ENCODE measurements at places on chromosomes 4 and X.

GRCh38 chr4:48237996-48238645 is 31.5 kb downstream of the TEC start:
- no peak for DNase-seq

GRCh38 chrX:131045726-131046125 is 12.4 kb upstream of the ARHGAP36 start:
- DNase-seq: no peak

GRCh38 chr4:87006426-87006675 is 71.5 kb downstream of the AFF1 start:
- no peak for DNase-seq

DNA sequence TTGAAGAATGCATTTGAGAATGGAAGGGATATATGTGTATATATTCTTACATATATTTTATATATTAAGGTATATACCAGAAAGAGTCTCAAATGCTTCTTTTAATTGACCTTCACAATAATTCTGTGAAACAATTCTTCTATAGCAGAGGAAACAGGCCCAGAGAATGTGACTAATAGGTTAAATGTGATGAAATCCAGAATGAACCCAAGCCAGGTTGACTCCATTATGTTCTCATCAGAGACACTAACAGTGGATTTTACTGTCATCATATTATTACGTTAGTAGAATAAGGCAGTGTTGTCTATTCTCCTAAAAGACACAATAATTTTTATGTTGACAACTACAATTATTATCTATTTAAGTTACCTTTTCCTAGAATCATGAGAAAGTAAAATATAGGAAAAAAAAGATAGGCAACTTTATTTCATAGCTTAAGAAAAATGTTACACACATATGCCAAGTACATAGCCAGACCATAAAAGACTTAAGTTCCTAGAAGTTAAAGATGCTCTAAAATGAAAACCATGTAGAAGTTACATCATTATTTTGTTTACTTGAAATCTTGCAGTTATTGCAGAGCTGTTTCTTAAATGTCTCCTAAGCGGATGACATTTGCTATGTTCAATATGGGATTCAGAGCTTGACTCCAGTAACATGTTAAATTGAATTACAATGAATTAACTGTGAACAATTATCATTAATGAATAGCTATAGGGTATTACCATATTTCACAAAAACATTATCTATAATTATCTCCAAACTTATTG is 56.2 kb upstream of the ANKRD50 start:
- no peak for DNase-seq

DNA sequence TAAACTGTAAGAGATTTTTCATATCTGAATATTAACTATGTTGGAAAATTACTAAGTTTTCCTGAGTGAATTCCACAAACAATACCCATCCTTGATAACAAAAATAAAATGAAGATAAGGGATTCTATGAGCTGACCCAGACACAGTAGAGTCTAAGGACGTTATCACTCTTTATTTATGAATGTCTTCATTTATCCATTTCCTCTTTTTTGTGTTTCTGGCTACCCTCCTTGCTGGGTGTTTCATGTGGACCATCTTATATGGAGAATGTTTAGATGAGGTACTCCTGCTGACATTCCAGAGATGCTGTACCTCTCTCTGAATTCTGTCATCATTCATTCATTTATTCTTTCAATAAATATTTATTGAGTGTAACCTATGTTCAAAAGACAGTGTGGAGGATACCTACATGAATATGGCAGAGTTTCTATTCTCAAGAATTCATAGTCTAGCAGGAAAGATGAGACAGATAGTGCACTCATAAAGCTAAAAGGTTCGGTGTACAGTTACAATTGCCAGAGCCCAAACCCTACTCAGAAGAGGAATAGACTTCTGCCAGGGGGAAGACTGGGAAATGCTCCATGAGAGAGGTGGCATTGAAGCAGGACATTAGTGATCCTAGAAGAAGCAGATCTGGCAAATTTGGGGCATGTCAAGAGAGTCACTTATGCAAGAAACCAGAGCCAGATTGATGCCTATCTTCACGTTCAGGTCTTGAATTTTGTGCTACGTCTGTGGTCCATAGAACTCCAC is 195.8 kb downstream of the MAML3 start:
- DNase-seq: no peak

- no peak for DNase-seq
Measured at GRCh38 chrX:18582910-18583493, 88.9 kb downstream of the RS1 start.

GRCh38 chrX:21944136-21944615 is 3.7 kb downstream of the SMS start:
- no peak for DNase-seq

DNA sequence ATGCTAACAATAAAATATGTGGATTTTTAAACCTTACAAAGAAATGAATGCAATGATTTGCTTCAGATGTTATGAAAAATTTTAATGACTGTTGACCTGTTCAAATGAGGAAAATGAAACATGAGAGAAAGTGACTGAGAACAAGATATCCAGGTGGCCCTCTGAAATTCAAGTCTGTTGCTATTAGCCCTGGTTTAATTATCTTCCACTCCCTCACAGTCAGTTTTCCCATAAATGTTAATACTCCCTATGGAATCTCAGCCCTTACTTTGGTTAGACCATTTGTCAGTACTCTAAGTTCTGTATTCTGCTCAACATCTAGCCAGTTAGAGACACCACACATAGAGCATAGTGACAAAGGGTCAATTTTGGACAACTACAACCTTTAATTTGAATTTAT is 327.8 kb downstream of the PDGFC start:
- DNase-seq: no peak

GRCh38 chr4:74540193-74540592 is 95.3 kb downstream of the AREG start:
- no peak for DNase-seq

- no peak for DNase-seq
Measured at GRCh38 chr4:42710761-42711160, 53.9 kb upstream of the ATP8A1 start.

- DNase-seq: no peak
Measured at GRCh38 chr4:113733685-113734084, 27.9 kb downstream of the CAMK2D start.

- no peak for DNase-seq
Measured at GRCh38 chrX:110786486-110786885, 9.1 kb downstream of the CHRDL1 start.

All from Peyer's patch (tissue), 4 donors.